ENCODE measurements at places on chromosomes 1 and 21. TPM values are rescaled to one million over a fixed set of nuclear protein-coding genes. Genes with fewer than 3 reads are reported as not detected.

DNA sequence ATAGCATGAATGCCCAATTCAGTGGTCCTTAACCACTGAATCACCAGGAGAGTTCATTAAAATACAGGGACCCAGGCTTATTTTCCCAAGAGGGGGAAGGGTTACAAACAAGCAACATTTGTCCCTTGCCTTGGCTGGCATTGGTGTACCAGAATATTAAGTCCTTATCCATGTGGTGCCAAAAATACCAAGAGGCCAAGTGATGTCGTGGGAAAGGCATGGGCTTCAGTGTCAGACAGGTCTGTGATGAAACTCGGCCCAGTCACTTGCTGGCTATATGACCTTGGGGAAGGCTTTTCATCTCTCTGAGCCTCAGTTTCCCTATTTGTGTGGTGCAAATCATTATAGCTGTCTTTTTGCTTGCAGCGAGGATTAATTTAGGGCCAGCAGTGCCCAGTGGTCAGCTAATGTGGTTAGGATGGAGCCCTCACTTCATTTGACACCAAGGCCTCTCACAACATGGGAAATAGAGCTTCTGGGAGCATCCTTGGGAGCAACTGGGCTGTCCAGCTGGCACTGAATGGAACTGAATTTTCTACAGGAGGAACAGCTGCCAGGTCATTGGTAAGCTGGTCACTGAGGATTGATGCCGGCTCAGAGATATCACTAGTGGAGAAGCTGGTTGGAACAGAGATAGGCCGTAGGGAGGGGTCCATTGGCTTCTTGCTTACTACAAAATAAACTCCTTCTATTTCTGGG lies 77.2 kb upstream of the PPP2R5A start:
- DNase-seq, result no peak
- no peaks in the 10 kb centered on the region for H3K27me3 ChIP-seq
- H3K27ac ChIP-seq, result no peak overlapping the region
- no peaks in the 10 kb centered on the region for H3K36me3 ChIP-seq
- no peak overlapping the region for H3K4me3 ChIP-seq
- no peaks in the 10 kb centered on the region for H3K4me1 ChIP-seq

SPRR2E gene
- polyA plus RNA-seq, result not detected

DNA sequence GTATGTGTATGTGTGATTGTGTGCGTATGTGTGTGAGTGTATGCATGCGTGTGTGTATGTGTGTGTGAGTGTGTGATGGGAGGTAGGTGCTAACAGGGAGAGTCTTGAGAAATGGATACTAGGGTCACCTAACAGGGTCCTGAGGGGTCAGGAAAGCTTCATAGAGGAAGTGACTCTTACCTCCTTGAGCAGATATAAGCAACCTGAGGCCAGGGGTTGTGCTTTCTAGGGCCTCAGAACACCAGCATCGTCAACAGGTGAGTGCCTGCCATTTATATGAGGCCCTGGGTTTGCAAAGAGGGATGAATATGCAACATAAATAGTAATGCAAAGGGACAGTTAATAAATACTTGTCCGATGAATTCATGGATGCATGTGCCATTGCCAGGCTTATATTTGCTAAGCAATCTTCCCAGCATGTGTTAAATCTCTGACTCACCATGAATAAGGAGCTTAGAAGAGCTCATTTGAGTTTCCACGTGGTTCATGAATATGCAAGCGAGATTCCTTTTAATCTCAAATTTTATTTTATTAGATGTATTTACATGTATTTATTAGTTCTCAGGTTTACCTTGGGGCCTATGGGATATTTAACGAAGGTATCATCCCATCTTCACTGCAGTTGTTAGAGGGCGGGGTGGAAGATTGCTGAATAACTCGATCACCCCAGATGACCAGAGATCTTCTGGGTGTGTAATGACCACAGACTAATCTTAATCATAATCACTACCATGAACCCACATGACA lies 438.3 kb downstream of the CAMTA1 start:
- DNase-seq, result no peak
- no peak overlapping the region for H3K27ac ChIP-seq
- H3K4me1 ChIP-seq, result no peaks in the 10 kb centered on the region
- H3K4me3 ChIP-seq, result no peak overlapping the region
- peaks cover 15% of the 10 kb centered on the region for H3K27me3 ChIP-seq

- peaks cover 48% of the 10 kb centered on the region for H3K27me3 ChIP-seq
- peaks cover 9% of the 10 kb centered on the region for H3K4me1 ChIP-seq
- no peak overlapping the region for H3K27ac ChIP-seq
- no peaks in the 10 kb centered on the region for H3K36me3 ChIP-seq
- no peak for DNase-seq
Observed at GRCh38 chr1:46137916-46138315, 5.5 kb upstream of the PIK3R3 start.

DNA sequence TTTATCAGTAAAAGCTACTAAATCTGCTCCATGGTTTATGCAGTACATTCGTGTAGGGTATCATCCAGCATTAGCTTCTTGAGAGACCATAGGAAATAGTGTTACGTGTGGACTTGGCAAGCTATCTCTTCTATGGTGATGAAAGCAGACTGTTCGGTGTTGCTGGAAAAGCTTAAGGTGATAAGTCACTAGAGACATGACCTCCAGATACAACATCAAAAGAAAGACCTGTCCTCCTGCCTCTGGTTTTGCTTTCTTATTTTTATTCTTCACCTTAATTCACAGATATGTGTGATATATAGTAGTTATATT lies 53.5 kb upstream of the S1PR1 start:
- no peak overlapping the region for H3K4me3 ChIP-seq
- peaks cover 17% of the 10 kb centered on the region for H3K4me1 ChIP-seq
- peaks cover 4% of the 10 kb centered on the region for H3K36me3 ChIP-seq
- no peak overlapping the region for H3K27ac ChIP-seq

DNA sequence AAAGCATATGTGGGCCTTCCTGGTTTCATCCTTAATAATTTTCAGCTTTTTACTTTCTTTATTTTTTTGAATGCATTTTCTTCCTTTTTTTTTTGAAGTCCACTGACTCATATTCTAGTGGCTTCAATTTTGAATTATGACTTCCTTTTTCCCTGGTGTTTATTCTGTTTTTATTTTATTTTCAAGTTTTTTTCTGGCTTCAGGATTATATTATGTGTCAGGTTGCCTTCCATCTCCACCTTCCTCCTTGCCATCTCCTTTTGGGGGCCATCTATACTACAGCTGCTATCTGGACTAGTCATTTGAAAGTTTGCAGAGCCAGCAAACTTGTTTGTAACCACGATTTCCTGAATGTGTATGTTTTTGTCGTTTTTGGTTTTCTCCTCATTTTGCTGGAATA lies 117.6 kb downstream of the LEPR start:
- no peak for DNase-seq
- no peaks in the 10 kb centered on the region for H3K36me3 ChIP-seq
- H3K27me3 ChIP-seq, result no peaks in the 10 kb centered on the region
- no peaks in the 10 kb centered on the region for H3K4me1 ChIP-seq
- no peak overlapping the region for H3K27ac ChIP-seq

DNA sequence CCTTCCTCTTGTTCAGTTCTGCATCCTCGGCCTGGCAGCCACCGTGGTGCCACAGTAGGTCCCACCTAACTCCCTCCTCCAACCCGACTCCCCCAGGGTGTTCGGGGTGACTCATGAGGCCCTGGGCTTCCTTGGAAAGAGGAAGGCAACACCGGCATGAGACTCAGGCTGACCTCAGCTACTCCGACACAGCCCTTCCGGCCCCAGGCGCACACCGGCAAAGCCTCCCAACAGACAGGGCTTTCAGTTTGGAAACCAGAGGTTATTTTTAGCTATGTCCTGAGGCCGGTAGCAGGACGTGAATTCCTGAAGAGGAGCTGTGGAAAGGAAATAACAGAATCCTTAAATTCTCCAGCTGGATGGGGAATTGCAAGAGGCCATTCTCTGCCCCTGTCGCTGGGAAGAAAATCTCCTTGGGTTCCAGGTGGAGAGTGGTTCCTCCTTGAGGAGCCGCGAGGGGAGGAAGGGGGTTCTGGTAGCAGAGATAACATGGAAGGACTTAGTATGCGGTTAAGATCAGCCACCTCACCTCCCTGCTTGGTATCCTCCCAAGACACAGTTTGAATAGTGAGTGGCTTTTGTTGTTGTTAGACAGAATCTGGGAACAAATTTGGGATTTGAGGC lies 24.4 kb downstream of the PLXNA2 start:
- no peak overlapping the region for H3K4me3 ChIP-seq
- no peak for DNase-seq
- H3K27me3 ChIP-seq, result peaks cover 14% of the 10 kb centered on the region

GRCh38 chr1:41713557-41714327 lies 205.0 kb downstream of the HIVEP3 start:
- H3K27me3 ChIP-seq, result no peaks in the 10 kb centered on the region
- H3K4me3 ChIP-seq, result no peak overlapping the region
- no peak overlapping the region for H3K27ac ChIP-seq
- no peaks in the 10 kb centered on the region for H3K36me3 ChIP-seq
- H3K4me1 ChIP-seq, result peaks cover 23% of the 10 kb centered on the region

DNA sequence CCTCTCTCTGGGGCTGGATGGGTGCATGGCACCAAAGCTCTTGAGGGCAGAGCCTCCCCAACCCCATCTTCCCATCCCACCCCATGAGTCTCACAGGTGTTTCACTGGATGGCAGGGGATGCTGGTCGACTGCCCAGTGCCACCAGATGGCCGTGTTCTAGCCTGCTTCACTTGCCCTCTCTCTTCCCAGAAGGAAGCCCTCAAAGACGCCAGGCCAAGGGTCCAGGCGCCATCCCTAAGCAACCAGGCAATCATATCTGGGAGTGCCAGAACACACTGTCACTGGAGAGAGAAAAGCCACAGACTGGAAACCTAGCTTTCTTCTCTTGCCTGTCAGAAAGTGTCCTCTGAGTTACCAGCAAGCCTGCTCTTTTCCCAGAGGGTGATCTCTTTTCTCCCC lies 26.7 kb downstream of the PIGM start:
- no peak overlapping the region for H3K4me3 ChIP-seq
- peaks cover 28% of the 10 kb centered on the region for H3K27me3 ChIP-seq
- H3K4me1 ChIP-seq, result no peaks in the 10 kb centered on the region

GRCh38 chr1:53584777-53585107 lies 125.5 kb downstream of the DMRTB1 start:
- peaks cover 4% of the 10 kb centered on the region for H3K27me3 ChIP-seq
- H3K27ac ChIP-seq, result no peak overlapping the region
- H3K4me1 ChIP-seq, result no peaks in the 10 kb centered on the region
- H3K4me3 ChIP-seq, result no peak overlapping the region

GRCh38 chr1:201876148-201876818 lies 12.4 kb upstream of the SHISA4 start:
- H3K27ac ChIP-seq, result no peak overlapping the region
- peaks cover 9% of the 10 kb centered on the region for H3K36me3 ChIP-seq
- H3K4me3 ChIP-seq, result no peak overlapping the region
- DNase-seq, result no peak

DNA sequence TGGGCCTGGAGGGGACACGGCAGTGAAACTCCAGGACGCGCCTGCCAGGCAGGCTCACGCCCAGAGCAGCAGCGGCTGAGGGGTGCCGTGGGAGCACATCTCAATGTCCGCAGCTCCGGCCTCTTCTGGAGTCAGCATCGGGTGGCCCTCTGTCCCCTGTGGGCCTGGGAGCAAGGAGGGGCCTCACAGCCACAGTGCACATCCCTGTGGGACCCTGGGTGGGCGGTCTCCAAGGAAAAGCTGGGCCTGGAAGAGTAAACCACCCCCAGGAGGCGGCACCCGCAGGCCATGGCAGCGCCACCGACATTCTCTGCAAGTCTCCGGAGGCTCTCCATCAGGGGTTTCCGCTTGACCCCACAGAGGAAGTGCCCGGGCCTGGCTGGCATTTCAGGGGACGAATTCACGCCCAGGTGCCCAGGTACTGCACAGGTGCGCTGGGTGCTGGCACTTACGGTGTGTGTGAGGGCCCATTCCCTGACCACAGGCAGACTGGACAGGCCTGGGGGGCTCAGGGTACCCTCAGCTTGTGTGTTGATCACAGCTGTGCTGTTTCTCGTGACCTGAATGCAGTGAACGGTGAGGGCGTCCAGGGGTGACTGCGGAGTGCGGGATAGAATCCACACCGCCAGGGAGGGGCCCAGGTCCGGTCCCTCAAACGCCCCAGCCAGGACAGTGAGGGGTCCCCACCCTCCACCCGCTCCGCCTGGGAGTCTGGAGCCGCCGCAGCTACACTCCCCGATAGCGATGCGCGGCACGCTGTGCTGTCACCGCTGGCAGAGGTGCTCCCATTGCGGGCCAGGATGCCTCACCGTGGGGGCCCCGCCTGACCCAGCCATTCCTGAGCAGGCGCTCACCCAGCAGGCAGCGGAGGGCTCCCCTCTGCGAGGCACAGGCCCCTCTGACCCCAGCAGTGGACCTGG lies 16.6 kb upstream of the RNF223 start:
- H3K4me3 ChIP-seq, result no peak overlapping the region
- H3K27ac ChIP-seq, result no peak overlapping the region
- H3K36me3 ChIP-seq, result no peaks in the 10 kb centered on the region
- no peaks in the 10 kb centered on the region for H3K27me3 ChIP-seq

GRCh38 chr1:154969860-154970452 lies 591 bp downstream of the SHC1 start:
- no peaks in the 10 kb centered on the region for H3K36me3 ChIP-seq
- H3K27ac ChIP-seq, result no peak overlapping the region
- H3K4me3 ChIP-seq, result no peak overlapping the region
- H3K27me3 ChIP-seq, result no peaks in the 10 kb centered on the region

GRCh38 chr21:18384771-18385170 lies 18.8 kb downstream of the TMPRSS15 start:
- no peaks in the 10 kb centered on the region for H3K27me3 ChIP-seq
- H3K4me3 ChIP-seq, result no peak overlapping the region
- no peak overlapping the region for H3K27ac ChIP-seq
- H3K4me1 ChIP-seq, result peaks cover 29% of the 10 kb centered on the region
- no peak for DNase-seq

DNA sequence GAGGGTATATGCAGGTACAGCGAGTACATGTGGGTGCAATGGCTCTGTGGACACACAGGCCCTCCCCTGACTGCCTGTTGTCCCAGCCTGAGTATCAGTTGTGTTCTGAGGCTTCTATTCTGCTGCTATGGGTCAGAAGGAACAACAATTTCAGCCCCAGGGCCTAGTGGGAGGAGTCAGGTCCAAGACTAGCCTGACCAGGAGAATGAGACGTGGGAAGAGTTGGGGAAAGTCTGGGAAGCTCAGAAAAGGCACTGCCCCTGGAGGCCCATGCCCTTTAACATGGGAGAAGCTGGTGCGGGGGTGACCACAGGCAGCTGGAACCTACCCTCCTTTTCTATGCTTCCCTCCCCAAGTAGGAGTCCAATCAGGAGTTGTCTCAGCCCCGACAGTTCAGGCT lies 7.7 kb downstream of the IGSF8 start:
- H3K4me3 ChIP-seq, result no peak overlapping the region
- DNase-seq, result no peak
- no peaks in the 10 kb centered on the region for H3K27me3 ChIP-seq
- H3K36me3 ChIP-seq, result no peaks in the 10 kb centered on the region
- H3K27ac ChIP-seq, result no peak overlapping the region

DNA sequence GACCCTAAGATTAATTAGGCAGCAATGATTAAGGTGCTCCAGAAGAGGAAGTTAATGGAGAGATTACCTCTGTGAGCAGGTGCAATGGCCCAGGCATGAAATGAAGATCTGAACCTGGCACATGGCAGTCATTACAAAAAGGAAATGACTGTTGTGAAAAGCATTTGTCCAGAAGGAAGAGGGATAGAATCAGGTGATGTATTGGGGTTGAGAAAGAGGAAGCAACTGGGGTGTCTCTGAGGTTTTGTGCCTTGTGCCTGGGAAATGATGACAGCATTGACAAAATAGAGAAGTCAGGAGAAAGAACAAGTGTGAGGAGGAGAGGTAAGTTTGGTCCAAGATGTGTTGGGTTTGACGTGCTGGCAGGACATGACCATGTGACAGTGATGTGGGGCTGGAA lies 5.6 kb downstream of the CRCT1 start:
- no peak overlapping the region for H3K27ac ChIP-seq
- no peak overlapping the region for H3K4me3 ChIP-seq
- DNase-seq, result no peak
- H3K27me3 ChIP-seq, result peaks cover 20% of the 10 kb centered on the region

DONSON gene
- polyA plus RNA-seq, result 2.2 TPM

- DNase-seq, result no peak
- H3K27ac ChIP-seq, result no peak overlapping the region
- H3K27me3 ChIP-seq, result peaks cover 44% of the 10 kb centered on the region
Observed at GRCh38 chr1:30611741-30612309, 111.6 kb downstream of the MATN1 start.

LRRC3 gene
- 0.54 TPM for polyA plus RNA-seq
